NB4 (cell line): ENCODE measurements at places on chromosomes 11 and 22.
A peak's percentile ranks its signal among the peaks of the same experiment; 100 is the strongest.

- no peak for DNase-seq
These were observed 5.4 kb downstream of the EMID1 start for GRCh38 chr22:29211066-29211465.

DNA sequence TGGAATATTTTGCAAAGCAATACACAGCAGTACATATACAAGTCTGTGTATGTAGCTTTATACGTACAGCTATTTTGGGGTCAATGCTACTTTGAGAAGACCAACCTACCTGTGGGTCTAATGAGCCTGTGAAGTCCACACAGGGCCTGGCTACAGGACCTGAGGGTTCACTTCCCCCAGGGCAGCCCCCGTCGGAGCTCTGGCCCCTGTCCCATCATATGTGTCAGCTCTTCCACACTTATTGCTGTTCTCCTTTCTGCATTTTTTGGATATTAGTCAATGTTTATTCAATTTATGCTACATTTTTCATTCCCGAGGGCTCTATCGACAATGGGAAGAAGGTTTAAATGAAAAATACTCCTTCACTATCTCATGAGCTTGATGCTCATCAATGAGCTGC lies 1473.6 kb downstream of the BRD1 start:
- DNase-seq, result no peak

DNA sequence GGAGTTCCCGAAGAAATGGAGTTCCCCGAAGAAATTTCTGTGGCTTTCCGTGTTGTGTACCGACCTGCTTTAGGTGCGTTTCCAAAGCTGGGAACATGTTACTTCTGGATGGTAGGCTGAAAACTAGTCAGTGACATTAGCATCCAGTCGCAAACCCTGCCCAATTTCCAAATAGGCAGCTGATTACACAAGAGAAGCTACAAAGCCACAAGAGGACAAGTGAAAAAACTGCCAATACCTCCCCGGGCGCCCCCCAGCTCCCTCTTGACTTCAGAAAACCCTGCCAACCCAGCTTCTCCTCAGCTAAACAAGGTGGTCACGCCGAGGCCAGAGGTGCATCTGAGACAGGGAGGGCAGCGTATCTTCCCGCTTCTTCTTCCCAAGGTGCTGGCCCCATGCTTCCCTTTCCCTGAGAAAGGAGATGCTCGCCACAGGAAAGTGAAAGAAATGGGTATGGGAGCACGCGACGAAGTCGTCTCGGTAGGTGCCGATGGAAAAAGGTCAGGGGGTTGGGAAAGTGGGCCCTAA lies 551 bp downstream of the AGBL2 start:
- DNase-seq, result peak; percentile 66

GRCh38 chr22:35582218-35582860 lies 34.8 kb downstream of the MB start:
- DNase-seq, result no peak

DNA sequence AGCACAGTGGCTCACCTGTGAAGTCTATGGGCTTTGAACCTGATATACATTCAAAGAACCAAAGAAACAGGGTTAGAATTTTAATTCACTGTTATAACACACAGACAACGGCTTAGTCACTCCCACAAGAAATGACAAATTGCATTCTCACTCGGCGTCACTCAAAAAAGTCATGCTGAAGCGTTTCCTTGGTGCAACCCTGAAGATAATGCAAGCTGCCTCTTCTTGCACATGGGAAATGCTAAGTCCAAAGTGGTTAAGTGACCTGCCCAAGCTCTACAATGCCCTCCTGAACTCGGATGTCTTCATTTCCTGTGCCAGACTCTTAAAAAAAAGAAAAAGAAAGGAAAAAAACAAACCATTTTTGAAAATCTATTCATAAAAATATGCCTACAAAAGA lies 10.0 kb downstream of the LGR4 start:
- peak; percentile 30 for DNase-seq

GRCh38 chr11:20937826-20938225 lies 268.4 kb downstream of the NELL1 start:
- no peak for DNase-seq

DNA sequence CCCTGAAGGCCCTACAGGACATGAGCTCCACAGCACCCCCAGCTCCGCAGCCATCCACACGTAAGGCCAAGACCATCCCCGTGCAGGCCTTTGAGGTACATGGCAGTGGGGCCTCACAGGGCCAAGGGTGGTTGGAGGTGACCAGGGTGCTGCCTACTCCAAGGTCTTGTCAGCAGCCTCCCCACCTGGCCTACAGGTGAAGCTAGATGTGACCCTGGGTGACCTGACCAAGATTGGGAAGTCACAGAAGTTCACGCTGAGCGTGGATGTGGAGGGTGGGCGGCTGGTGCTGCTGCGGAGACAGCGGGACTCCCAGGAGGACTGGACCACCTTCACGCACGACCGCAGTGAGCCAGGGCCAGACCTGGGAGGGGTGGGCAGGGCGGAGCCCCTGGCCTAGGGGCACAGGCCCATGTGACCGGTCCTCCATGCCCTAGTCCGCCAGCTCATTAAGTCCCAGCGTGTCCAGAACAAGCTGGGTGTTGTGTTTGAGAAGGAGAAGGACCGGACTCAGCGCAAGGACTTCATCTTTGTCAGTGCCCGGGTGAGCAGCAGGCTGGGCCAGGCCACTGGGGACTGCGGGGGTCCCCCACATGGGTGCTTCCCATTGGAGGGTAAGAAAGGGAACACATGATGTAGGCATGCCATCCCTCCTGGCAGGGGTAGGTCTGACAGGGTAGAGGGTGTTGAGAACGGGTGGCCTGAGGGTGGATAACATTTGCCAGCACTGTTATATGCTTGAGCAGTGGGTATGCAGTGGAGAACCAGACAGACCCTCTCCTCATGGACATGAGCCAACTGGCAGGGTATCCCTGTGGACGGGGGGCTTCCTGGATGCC lies 5.6 kb downstream of the INPPL1 start:
- no peak for DNase-seq

- DNase-seq, result no peak
These were observed at the start of gene PLEKHB1 for GRCh38 chr11:73645972-73646631. Gene PLEKHB1, plus strand, starts transcription at chr11:73646581. Its CDS starts 28 bp downstream, at chr11:73646609.

- no peak for DNase-seq
These were observed 27.4 kb upstream of the SYT8 start for GRCh38 chr11:1807264-1807995.

- DNase-seq, result no peak
These were observed 28.9 kb upstream of the ACER3 start for GRCh38 chr11:76831686-76832310.

DNA sequence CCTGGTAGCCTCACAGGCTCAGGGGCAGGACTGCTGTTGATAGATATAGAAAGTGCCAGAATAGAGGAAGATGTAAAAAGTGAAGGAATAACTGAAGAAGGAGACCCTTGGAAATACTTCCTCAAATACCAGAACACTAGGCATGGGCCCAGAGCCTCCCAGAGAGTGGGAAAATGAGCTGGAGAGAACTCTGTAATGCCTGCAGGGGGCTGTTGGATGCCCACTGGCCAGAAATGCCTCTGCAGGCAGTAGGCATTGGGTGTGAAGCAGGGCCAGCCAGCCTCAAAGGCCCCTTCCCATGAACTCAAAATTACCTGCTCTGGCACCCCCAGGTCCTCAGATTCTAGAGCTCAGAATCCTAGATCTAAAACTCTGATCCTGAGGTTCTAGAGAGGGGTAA lies 15.1 kb downstream of the P2RY2 start:
- DNase-seq, result no peak

- DNase-seq, result no peak
These were observed 2.9 kb downstream of the SLC37A4 start for GRCh38 chr11:119027561-119028345.

DNA sequence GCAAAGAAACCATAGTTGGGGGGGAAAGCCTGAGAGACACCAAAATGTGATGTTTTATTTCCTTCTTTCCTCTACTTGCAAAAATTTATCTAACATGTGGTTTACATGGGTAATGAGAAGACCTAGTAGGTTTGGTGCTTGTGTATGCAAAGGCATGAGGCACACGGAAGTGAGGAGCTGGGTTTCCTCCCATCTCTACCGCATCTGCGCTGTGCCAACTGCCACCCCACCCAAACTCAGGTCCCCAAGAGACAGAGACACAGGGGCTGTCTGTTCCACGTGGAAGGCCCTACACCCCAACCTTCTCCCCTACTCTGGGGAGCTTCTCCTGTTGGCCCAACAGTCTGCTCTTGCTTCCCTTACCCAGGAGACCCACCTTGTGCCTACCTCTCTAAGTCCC lies 4.8 kb downstream of the RTL6 start:
- no peak for DNase-seq

- no peak for DNase-seq
These were observed 20.5 kb upstream of the MIEF1 start for GRCh38 chr22:39481595-39481994.

GRCh38 chr22:32552521-32552920 lies 77.9 kb downstream of the FBXO7 start:
- DNase-seq, result no peak

- DNase-seq, result no peak
These were observed 40.4 kb downstream of the SLCO2B1 start for GRCh38 chr11:75191330-75191717.

GRCh38 chr11:103988595-103988969 lies 47.9 kb upstream of the DDI1 start:
- DNase-seq, result no peak

DNA sequence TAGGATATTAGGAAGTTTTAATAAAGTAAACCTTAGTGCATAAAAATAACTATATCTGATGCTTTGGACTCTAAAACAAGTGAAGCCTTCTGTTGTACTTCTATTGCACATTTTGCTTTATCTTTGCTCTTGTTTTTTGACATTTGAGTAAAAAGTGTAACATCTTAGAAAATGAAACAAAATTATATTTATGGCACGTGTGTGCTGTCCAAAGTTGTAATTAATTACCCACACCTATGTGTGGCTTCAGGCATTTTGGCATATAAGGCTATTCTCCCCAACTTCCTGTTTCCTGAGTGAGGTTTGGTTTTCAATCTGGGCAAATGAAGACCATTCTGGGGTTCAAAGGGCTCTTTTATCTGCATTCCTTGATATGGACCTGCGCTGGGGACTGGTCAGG lies at the start of gene OOSP1:
Gene OOSP1, plus strand, starts transcription at position 301 of the 400 bp plus-strand sequence. Its CDS starts 23 bp downstream, at position 324.
- no peak for DNase-seq

GRCh38 chr11:70405679-70406395 lies 7.5 kb downstream of the CTTN start:
- no peak for DNase-seq

GRCh38 chr11:17738151-17738973 lies 3.8 kb downstream of the KCNC1 start:
- peak; percentile 46 for DNase-seq

DNA sequence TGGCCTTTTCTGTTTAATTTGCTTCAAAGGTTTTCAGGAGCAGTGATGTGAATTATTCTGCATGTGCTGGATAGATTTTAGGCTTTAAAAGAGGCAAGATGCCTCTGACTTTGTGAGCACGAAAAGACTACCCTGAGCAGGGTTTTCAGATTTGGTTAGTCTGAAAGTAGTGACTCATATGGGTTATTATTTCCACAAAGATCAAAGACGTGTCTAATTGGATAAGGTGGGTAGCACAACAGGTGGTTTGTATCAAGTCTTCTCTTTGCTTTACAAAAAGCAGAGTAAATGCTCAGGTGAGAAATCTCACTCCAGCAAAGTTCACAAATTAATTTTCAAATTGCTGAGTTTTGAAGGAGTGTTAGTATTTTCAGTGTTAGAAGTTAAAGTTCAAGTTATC lies 37.6 kb upstream of the DBX1 start:
- no peak for DNase-seq

GRCh38 chr11:2771758-2772466 lies 72.1 kb upstream of the KCNQ1OT1 start:
- no peak for DNase-seq

GRCh38 chr22:48432781-48433518 lies 1394.7 kb downstream of the BRD1 start:
- no peak for DNase-seq

DNA sequence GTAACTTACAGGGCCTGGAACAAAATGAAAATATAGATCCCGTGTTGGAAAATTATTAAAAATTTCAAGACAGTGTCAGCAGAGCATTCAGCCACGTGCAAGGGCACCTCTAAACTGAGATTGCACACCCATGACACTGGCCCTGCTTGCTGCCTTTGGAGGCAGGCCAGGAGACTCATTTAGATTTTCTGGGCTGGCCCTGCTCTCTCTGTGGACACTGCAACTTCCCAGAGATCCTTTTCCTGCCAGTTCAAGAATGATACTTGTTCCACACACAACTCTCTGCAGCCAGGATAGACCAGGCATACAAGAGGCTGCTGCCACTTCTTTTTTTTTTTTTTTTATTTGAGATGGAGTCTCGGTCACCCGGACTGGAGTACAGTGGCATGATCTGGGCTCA lies 56.7 kb upstream of the PTPRJ start:
- DNase-seq, result no peak

GRCh38 chr11:129658526-129658867 lies 157.2 kb upstream of the TMEM45B start:
- no peak for DNase-seq

DNA sequence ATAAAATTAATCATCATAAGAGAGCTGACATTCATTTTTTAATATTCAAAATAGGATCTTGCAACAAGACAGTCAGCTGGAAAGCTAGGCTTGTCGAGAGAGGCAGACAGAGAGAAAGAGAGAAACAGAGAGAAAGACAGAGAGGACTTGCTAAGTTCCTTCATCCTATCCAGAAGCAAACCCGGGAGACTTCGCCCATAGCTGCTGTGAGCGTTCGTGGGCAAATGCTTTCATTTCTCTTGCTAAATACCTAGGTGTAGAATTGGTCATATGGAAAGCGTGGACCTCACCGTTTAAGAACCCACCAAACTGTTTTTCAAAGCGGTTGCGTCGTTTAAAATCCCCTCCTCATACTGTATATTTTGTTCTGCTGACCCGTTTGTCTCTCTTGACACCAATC lies 25.3 kb upstream of the KRTAP5-6 start:
- no peak for DNase-seq

DNA sequence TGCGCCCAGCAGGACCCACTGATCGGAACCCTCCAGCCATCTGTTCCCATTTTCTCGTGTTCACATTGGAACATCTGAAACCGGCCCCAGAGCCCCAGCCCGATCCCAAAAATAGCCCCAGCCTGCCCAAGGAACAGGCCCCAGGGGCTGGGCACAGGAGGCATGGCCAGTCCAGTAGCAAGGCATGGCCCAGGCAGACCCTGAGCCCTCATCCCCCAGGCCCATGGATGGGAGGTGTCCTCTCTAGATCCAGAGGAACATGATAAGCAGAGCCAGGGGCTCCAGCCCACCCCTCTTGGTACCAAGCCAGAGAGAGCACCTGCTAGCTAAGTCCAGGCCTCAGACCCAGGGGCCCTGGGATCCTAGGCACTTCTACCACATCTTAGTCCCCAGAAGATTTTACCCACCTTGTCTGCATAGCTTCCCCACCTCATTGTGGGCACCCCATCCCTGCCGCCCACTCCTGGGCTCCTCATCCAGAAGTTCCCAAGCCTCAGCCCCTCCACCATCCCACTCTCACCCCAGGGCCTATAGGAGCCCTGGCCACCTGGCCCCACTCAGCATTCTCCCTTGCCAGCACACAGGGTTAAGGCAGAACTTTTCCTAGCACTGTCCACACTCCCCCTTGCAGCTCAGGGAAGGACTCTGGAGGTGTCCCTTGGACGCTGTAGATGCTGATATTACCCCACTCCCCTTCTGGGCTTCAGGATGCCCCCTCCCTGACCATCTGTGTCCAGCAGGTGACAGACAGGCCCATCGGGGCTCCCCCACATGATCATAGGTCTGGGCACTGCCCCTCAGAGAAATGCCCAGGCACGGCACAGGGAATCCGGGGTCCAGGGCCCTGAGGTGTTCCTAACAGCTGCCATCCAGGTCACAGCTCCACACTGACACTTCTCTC lies 9.5 kb downstream of the BCL9L start:
- no peak for DNase-seq
